ENCODE measurements at places on chromosomes 1 and 21.

DNA sequence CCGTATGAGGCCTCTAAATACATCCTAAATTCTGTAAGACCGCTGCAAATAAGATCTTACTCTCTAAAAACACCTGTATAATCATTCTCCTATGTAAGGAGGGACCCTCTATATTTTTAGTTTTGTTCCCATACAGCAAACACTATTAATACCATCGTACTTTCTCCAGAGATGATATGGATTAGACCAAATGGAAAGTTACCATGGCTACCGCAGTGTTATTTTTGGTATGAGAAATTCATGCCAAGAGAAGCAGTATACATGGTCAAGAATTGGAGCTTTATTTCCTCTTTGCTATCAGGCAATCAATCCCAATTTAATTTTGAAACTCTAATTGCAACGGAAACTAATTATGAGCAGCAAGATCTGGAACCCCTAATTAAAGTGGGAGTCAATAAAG is 70.0 kb downstream of the BCAR3 start:
- DNase-seq: no peak

DNA sequence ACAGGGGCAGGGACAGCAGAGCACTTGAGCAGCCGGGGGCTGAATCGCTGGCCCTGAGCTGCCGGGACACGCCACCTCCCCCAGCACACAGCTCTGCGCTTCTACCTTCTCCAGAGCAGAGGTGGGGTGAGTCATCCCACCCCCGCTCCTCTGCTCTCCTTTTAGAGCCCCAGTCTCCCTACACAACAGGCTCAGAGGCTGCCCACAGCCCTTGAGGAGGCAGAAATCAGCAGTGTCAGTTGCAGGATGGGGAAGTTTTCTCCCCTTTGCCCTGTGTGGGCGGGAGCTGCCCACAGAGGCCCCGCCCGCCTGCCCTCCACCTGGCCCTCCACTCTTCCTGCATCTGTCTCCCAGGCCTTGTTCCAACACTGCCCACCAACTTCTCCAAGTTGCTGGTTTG is 94.6 kb downstream of the STUM start:
- DNase-seq: no peak

- no peak for DNase-seq
These were observed 81.3 kb upstream of the DUSP10 start for GRCh38 chr1:221823149-221823548.

DNA sequence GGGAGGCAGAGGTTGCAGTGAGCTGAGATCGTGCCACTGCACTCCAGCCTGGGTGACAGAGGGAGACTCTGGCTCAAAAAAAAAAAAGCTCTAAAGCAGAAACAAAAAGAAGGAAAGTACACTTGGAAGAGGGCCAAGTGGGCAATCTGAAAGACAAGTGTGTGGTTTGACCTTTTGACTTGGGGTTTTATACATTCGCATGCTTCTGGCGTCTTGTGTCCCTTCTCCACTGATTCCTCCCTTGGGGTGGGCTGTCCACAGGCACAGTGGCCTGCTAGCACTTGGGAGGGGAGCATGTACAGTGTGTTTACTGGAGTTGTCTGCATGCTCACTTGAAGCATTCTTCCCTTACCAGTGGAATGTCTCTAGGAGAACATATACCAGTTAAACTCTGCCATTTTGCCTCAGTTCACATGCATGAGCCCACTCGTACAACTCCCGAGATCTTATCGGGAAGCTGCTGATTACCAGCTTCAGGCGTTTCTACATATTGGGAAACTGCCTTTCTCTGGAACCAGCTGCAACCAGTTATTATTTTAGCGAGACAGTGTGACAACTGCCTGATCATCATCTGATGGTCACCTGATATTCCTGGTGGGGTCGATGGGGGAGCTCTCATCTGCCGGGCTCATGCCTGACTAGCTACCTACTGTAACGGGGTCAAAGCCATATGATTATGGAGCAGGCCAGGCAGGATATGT is 113.5 kb upstream of the ZNF678 start:
- DNase-seq: no peak

DNA sequence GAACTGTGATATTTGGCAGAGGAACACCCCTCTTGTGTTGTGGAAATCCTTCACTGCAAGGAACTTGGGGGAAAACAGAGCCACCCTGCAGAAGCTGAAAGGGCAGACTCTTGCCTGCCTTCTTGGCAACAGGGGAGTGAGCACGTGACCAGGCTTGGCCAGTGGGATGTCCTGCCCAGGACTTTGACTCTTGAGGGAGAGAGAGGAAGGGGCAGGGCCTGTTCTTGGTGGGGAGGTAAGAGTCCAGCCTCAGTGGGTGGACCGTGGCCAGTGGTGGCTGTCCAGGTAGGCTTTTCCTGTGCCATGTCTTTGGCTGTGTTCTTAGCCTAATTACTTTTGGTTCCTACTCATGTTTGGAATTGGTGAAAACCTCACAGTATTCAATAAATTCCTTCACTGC is 8.6 kb upstream of the AK2 start:
- DNase-seq: no peak

DNA sequence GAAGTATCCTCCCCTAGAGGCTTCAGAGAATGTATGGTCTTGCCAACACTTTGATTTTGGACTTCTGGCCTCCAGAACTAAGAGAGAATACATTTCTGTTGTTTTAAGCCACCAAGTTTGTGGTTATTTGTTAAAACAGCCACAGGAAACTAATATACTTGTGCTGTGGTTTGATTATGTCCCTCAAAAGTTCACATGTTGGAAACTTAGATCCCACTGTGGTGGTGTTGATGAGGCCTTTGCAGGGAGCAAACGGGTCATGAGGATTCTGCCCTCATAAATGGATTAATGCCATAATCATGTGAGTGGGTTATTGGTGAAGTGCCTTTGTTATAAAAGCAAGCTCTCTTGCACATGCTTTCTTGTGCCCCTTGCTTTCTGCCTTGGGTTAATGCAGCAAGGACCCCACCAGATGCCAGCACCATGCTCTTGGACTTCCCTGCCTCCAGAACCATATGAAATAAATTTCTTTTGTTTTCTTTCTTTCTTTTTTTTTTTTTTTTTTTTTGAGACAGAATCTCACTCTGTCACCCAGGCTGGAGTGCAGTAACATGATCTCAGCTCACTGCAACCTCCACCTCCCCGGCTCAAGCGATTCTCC is 157.3 kb downstream of the CLIC6 start:
- DNase-seq: no peak

GRCh38 chr1:209674957-209675564 is at the start of gene G0S2:
TSS of gene G0S2 (plus strand) at chr1:209675412. CDS start at chr1:209675685, 273 bp downstream.
- DNase-seq: no peak

DNA sequence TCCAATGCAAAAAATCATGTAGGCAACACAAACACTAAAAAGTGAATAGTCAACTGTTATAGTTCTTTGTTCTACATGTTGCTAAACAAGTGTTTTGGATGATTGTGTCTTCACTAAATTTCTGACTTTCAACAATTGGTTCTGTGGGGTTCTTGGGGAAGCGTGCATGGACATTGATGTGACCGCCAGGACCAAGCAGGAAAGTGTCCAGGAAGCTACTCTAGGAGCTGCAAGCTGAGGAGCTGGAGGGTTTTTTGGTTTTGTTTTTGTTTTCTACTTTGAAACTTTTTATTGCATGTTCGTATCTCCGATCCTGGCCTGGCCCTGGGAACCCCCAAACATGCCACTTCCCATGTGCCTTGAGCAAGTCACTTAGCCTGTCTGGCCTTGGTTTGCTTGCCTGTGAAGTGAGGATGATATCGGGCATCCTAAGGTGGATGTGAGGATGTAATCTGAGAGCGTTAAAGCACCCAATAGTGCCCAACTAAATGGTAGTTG is 8.0 kb downstream of the TMPRSS3 start:
- no peak for DNase-seq

- no peak for DNase-seq
These were observed 27.8 kb downstream of the ASAP3 start for GRCh38 chr1:23456226-23456625.

- no peak for DNase-seq
These were observed 200.6 kb downstream of the CRB1 start for GRCh38 chr1:197468543-197469175.
